Cardiac fibroblast (primary cell): ENCODE measurements at places on chromosomes 1 and 21.
A peak's percentile ranks its signal among the peaks of the same experiment; 100 is the strongest.

- no peak for DNase-seq
Observed at GRCh38 chr1:36590264-36590663, 107.6 kb upstream of the CSF3R start.

- no peak for DNase-seq
Observed at GRCh38 chr1:207459008-207459407, 4.9 kb downstream of the CR2 start.

DNA sequence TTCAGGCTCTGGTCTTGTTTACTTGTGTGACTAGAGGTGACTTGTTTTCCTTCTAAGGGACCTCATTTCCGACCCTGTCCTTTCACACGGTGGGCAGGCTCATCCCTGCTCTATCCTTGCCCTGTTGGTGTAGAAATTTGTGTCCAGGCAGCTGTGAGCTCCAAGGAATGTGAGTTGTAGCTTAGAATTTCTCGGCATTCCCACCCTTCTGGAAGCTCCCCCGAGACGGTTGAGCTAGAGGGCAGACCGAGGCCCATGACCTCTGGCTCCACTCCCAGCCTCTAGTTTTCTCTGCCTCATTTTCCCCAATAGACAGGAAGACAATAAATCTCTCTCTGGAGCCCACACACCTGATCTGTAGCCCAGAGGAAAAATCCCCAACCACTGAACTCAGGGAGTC is 100.9 kb downstream of the NAV1 start:
- peak; percentile 40 for DNase-seq

DNA sequence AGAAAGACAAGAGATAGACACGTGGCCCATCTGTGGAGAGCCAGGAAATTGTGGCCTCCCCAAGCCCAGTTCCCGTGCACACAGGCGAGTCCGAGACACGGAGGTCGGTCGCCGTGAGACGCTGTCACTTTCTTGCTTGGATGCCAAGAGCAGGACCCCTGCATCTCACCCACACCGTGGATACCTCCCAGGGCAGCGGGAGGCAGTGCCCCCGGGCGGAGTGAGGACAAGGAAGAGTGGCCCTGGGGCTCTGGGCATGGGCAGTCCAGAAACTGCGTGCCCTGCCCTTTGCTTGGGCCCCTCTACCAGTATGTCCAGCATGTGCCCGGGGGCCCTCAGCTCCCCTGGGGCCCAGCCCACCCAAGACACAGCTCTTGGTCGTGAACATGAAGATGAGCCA is 24.7 kb upstream of the ARHGEF16 start:
- no peak for DNase-seq

- no peak for DNase-seq
Observed at GRCh38 chr1:165565751-165566490, 22.1 kb downstream of the LRRC52 start.

DNA sequence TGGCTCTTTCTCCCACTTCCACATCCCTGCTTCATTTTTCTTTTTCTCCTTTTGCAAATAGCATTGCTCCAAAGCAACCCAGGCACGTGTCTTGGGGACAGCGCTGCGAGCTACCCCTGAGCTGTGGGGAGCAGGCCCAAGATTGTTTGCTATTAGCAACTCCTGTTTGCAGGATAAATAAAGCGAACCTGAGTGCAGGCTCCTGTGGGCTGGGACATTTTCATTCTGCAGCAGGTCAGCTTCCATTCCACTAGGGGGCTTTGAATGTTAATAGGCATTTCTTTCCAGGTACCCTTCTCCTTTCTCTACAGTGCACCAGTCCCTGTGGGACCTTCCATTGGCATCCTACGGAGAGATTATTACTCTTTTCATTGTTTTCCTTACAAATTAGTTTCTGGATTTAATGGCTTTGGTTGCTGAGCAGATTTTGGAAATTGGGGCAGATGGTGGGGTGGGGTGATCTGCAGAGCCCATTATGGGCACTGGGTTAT is 54.0 kb downstream of the OLFML3 start:
- peak; percentile 17 for DNase-seq

GRCh38 chr21:18803624-18804023 is 400.0 kb upstream of the TMPRSS15 start:
- no peak for DNase-seq

GRCh38 chr1:39409055-39409816 is 82.2 kb upstream of the BMP8A start:
- DNase-seq = peak; percentile 70

DNA sequence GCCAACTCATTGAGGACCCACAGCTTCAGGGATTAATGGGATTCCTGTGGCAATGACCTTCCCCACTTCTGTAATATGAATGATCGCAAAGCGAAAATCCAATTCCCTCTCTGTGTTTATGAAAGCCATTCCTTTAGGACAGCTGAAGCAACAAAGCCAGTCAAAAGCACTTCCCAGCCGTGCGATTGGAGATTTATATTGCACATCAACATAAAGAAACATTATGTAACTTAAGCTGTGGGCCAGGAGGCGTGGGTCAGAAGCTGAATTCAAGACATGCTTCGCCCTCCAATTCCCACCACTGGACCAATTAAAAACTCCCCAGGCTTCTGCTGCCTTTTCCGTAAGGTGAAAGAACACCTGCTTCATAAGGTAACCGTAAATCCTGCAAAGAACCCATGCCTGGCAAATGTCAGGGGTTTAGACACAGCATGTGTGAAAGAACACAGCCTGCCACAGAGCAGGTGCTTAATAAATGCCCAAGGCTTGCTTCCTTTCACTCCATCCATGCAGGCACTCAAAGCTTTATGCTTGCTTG is 138.9 kb upstream of the SOD1 start:
- no peak for DNase-seq
